Activated T-cell treated with anti-CD3 and anti-CD28 coated beads, Interleukin-2, amount 50 U/mL, for 48 hours (primary cell): ENCODE measurements at places on chromosomes 5 and 9.

GRCh38 chr5:73596705-73597328, 29.2 kb upstream of the ARHGEF28 start:
- DNase-seq: no peak

DNA sequence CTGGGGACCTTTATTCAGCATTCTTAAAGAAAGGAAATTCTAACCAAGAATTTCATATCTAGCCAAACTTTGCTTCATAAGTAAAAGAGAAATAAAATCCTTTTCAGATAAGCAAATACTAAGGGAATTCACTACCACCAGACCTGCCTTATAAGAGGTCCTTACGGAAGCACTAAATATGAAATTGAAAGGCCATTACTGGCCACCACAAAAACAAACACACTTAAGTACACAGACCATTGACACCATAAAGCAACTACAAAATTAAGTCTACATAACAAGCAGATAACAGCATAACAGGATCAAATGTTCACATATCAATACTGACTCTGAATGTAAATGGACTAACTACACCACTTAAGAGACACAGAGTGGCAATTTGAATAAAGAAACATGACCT, 361.4 kb upstream of the POU5F2 start:
- no peak for DNase-seq

- no peak for DNase-seq
Measured at GRCh38 chr5:120614531-120615180, 150.6 kb downstream of the PRR16 start.

GRCh38 chr9:110047955-110048402, 160.0 kb downstream of the C9orf152 start:
- DNase-seq: no peak

- no peak for DNase-seq
Measured at GRCh38 chr5:118593003-118593328, 395.4 kb downstream of the DTWD2 start.

GRCh38 chr5:149389552-149390495, 10.7 kb upstream of the IL17B start:
- no peak for DNase-seq

DNA sequence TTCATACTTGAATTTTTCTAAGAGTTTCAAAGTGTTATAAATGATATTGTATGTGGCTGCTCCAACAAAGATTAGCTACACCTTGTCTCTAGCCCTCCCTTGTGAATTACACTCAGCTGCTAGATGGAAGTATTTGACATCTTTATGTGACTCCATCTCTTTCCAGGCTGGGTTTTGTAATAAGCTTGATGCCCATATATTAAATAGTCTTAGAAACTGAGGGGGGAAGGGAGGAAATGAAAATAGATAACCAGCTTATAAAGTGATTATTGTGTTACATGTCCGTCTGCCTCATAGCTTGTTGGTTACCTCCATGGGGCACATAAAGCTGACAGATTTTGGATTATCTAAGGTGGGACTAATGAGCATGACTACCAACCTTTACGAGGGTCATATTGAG, 63.4 kb downstream of the CD180 start:
- no peak for DNase-seq

DNA sequence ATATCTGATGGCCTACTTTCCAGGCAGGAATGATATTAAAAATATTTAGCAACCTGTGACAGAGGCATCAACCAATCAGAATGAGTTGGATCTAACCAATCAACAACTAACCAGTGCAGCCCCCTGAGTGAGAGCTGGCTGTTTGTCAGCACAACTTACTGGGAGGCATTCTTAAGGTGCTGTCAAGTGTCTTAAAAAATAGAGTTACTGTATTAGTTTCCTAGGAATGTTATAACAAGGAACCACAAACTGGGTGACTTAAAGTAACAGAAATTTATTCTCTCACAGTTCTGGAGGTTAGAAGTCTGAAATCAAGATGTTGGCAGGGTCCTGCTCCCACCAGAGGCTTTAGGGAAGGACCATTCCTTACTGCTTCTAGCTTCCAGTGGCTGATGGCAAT, 85.2 kb downstream of the ATG10 start:
- DNase-seq: no peak

GRCh38 chr5:99605904-99606303, 677.1 kb upstream of the CHD1 start:
- no peak for DNase-seq
